ENCODE measurements at places on chromosomes 6 and 20.

DNA sequence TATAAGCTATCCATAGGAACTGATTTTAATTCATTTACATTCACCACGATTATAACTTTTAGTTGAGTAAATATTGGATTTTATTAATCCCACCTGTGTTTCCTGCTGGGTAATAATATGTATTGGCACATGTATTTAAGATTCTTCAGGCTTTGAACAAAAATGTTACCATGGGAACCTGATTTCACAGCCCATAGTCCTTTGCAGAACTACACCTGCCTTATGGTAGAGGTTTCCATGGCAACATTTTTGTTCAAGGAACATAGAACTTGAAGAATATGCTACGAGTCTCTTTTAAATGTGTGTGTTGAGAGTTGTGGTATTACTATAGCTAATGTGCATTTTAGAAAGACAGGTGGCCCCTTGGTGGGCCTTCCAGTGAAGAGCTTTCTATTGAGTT lies 317.4 kb downstream of the SAMD5 start:
- H3K27ac ChIP-seq, result no peak overlapping the region
- H3K4me1 ChIP-seq, result no peaks in the 10 kb centered on the region
- H3K36me3 ChIP-seq, result no peaks in the 10 kb centered on the region
- no peak overlapping the region for H3K4me3 ChIP-seq
- no peak for DNase-seq

- no peaks in the 10 kb centered on the region for H3K27me3 ChIP-seq
- no peak overlapping the region for H3K4me3 ChIP-seq
- peak overlapping the region; percentile 89 for H3K27ac ChIP-seq
- no peaks in the 10 kb centered on the region for H3K36me3 ChIP-seq
Observed at GRCh38 chr6:135870722-135871121, 19.2 kb downstream of the PDE7B start.

GRCh38 chr6:128131036-128131435 lies 230.2 kb upstream of the THEMIS start:
- no peaks in the 10 kb centered on the region for H3K36me3 ChIP-seq
- H3K27ac ChIP-seq, result no peak overlapping the region
- DNase-seq, result no peak

GRCh38 chr6:5941188-5941587 lies 65.5 kb downstream of the NRN1 start:
- H3K27ac ChIP-seq, result no peak overlapping the region
- peaks cover 26% of the 10 kb centered on the region for H3K4me1 ChIP-seq
- H3K4me3 ChIP-seq, result no peak overlapping the region
- no peaks in the 10 kb centered on the region for H3K36me3 ChIP-seq
